ENCODE measurements at places on chromosomes 6 and 20. TPM values are rescaled to one million over a fixed set of nuclear protein-coding genes. Genes with fewer than 3 reads are reported as not detected.

DNA sequence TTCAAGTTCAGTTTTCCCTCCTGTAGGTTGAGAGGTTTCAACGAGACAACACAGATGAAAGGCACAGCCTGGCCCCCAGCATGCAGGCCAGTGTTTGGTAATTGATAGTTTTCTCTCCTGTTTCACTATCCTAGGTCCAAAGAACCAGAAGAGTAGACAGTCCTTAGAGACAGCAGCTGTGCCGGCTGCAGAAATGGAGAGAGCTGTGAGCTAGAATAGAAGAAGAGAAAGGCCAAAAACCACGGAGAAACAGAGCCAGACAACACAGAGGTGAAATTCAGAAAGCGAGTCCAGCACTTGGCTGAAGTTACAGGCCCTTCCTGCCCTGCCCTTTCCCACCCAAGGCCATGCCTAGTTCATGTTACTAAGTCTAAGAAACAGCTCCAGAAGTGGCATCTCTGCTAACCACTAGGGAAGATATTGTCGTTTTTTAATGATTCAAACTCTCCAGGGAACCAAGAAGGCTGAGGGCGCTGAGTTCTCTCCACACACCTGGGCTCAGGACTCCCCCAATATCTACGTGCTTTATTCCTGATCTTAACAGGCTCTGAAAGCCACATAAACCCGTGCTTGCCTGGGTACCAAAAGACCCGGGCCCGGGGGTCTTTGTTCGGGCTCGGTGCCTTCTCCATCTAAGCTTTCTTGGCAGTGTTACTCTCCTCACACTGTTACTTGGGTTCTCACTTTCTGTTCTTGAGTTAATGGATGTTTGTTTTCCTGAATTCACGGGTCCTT is 16.5 kb upstream of the RBPJL start:
- no peaks in the 10 kb centered on the region for H3K36me3 ChIP-seq
- no peak overlapping the region for H3K4me3 ChIP-seq
- DNase-seq: no peak
- peaks cover 38% of the 10 kb centered on the region for H3K27me3 ChIP-seq
- H3K4me1 ChIP-seq: peaks cover 24% of the 10 kb centered on the region
- no peak overlapping the region for H3K27ac ChIP-seq

GRCh38 chr20:7248281-7249201 is 481.1 kb downstream of the BMP2 start:
- DNase-seq: peak; percentile 57
- no peaks in the 10 kb centered on the region for H3K36me3 ChIP-seq
- no peak overlapping the region for H3K27ac ChIP-seq
- no peak overlapping the region for H3K4me3 ChIP-seq
- H3K4me1 ChIP-seq: no peaks in the 10 kb centered on the region

- no peak overlapping the region for H3K27ac ChIP-seq
- no peaks in the 10 kb centered on the region for H3K27me3 ChIP-seq
- no peaks in the 10 kb centered on the region for H3K4me1 ChIP-seq
- DNase-seq: no peak
- H3K36me3 ChIP-seq: no peaks in the 10 kb centered on the region
These were observed 22.7 kb downstream of the THEMIS start for GRCh38 chr6:127878115-127878514.

- no peaks in the 10 kb centered on the region for H3K36me3 ChIP-seq
- peak overlapping the region; percentile 51 for H3K4me3 ChIP-seq
These were observed 108.4 kb upstream of the PRSS16 start for GRCh38 chr6:27138837-27139755.

GRCh38 chr20:63178889-63179686 is 36.8 kb downstream of the YTHDF1 start:
- no peak overlapping the region for H3K27ac ChIP-seq
- peaks cover 57% of the 10 kb centered on the region for H3K27me3 ChIP-seq
- peak; percentile 64 for DNase-seq
- no peaks in the 10 kb centered on the region for H3K36me3 ChIP-seq
- peaks cover 24% of the 10 kb centered on the region for H3K4me1 ChIP-seq

GRCh38 chr20:46028110-46028509 is 905 bp upstream of the SLC12A5 start:
- peaks cover 8% of the 10 kb centered on the region for H3K4me1 ChIP-seq
- DNase-seq: no peak
- H3K4me3 ChIP-seq: no peak overlapping the region

SPDEF gene
- total RNA-seq: 28.0 TPM

GRCh38 chr6:137206577-137206976 is 12.6 kb downstream of the IFNGR1 start:
- H3K27me3 ChIP-seq: no peaks in the 10 kb centered on the region
- H3K36me3 ChIP-seq: peaks cover 30% of the 10 kb centered on the region
- no peak for DNase-seq
- no peak overlapping the region for H3K27ac ChIP-seq
- peaks cover 24% of the 10 kb centered on the region for H3K4me1 ChIP-seq

GRCh38 chr6:124334359-124334758 is 530.7 kb downstream of the NKAIN2 start:
- no peak overlapping the region for H3K4me3 ChIP-seq
- no peak for DNase-seq
- H3K4me1 ChIP-seq: no peaks in the 10 kb centered on the region
- H3K36me3 ChIP-seq: no peaks in the 10 kb centered on the region
- no peaks in the 10 kb centered on the region for H3K27me3 ChIP-seq
- no peak overlapping the region for H3K27ac ChIP-seq

KHDC1 gene
- 1.8 TPM for total RNA-seq

CRIP3 gene
- not detected for total RNA-seq

OR12D3 gene
- total RNA-seq: not detected

- DNase-seq: peak; percentile 16
- no peak overlapping the region for H3K27ac ChIP-seq
- H3K4me3 ChIP-seq: no peak overlapping the region
- no peaks in the 10 kb centered on the region for H3K27me3 ChIP-seq
These were observed 48.4 kb downstream of the MTFR2 start for GRCh38 chr6:136201732-136202131.

DNA sequence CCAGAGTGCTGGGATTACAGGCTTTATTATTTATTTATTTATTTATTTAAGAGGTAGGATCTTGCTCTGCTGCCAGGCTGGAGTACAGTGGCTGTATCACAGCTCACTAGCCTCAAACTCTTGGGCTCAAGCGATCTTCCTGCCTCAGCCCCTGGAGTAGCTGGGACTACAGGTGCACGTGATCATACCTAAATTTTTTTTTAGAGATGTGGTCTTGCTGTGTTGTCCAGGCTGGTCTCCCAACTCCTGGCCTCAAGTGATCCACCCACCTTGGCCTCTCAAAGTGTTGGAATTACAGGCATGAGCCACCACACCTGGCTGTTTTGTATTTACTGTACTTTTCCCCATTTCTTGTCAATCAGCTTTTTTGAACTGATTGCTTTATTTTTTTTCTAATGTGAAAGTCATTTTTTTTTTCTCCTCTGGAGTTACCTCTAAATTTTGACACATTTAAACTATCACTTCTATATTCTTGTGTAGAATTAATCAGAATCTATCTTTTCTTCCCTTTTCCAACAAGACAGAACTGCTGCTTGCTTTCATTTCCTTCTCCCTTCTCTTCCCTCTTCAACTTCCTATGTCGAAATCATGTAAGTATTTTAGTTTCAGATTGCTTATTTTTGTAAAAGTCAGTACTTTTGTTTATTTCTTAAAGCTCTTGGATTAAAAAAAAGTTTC is 12.0 kb downstream of the PANK2 start:
- H3K36me3 ChIP-seq: no peaks in the 10 kb centered on the region
- DNase-seq: no peak
- peak overlapping the region; percentile 57 for H3K27ac ChIP-seq
- H3K4me1 ChIP-seq: peaks cover 100% of the 10 kb centered on the region

- peaks cover 2% of the 10 kb centered on the region for H3K4me1 ChIP-seq
- no peak for DNase-seq
- H3K36me3 ChIP-seq: no peaks in the 10 kb centered on the region
These were observed 162.4 kb downstream of the COL9A1 start for GRCh38 chr6:70140496-70140895.

DNA sequence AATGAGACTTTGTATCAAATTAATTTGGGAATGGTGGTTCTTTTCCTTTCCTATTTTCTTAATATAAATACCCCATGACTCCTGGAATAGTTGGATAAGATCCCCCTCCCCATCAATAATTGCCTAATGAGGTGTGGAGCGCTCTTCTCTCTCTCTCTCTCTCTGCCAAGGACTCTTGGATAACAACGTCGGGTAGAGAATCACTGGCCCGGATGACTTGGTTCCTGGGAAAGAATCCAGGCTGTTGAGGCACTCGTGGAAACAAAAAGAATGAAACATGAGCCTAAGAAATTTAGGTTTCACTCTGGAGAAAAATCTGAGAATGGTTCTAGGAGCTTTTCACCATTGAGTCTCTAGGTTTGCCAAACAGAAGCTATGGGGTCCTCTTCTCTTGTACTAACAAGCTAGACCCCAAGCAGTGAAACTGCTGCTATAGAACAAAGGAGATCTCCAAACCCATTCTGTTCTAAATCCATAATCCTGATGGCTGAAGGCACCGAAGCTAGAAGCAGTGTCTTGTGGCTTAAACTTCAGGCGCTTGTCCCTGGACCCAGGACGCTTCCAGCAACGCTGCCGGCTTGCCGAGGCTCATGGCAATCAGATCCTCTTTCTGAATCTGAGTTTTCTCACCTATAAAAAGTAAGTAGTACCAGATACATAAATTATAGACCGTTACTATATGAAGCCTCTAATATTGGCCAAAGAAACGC is 241.6 kb upstream of the BTBD3 start:
- H3K27ac ChIP-seq: no peak overlapping the region
- no peak for DNase-seq
- no peak overlapping the region for H3K4me3 ChIP-seq
- H3K36me3 ChIP-seq: no peaks in the 10 kb centered on the region

GRCh38 chr6:11665604-11666326 is 112.8 kb downstream of the ADTRP start:
- no peak for DNase-seq
- H3K4me3 ChIP-seq: no peak overlapping the region
- no peak overlapping the region for H3K27ac ChIP-seq
- H3K36me3 ChIP-seq: no peaks in the 10 kb centered on the region
- H3K4me1 ChIP-seq: no peaks in the 10 kb centered on the region

- peak overlapping the region; percentile 32 for H3K4me3 ChIP-seq
- H3K27me3 ChIP-seq: no peaks in the 10 kb centered on the region
- peaks cover 77% of the 10 kb centered on the region for H3K4me1 ChIP-seq
- no peaks in the 10 kb centered on the region for H3K36me3 ChIP-seq
- peak; percentile 75 for DNase-seq
These were observed 154.0 kb downstream of the JARID2 start for GRCh38 chr6:15399641-15400470.
